GM04503 (cell line): ENCODE measurements at places on chromosomes 1 and 21.

DNA sequence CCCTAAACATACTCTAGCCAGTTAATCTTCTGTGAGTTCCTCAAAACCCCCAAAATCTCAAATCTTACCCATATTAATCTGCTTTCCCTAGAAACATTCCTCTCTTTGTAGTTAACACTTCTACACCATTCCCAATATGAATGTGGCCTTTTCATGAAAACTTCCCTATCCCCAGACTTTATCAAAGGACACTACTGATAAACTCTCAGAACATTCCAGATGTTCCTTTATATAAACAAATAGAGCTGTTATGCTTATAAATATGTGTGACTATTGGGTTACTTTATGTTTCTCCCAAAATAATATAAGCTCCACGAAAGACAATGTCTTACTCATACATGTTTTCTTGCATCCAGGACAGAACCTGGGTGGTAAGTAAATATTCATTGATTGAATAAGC is 205.4 kb upstream of the NFIA start:
- DNase-seq: no peak

GRCh38 chr1:196142111-196142640 is 466.1 kb downstream of the KCNT2 start:
- DNase-seq: no peak

DNA sequence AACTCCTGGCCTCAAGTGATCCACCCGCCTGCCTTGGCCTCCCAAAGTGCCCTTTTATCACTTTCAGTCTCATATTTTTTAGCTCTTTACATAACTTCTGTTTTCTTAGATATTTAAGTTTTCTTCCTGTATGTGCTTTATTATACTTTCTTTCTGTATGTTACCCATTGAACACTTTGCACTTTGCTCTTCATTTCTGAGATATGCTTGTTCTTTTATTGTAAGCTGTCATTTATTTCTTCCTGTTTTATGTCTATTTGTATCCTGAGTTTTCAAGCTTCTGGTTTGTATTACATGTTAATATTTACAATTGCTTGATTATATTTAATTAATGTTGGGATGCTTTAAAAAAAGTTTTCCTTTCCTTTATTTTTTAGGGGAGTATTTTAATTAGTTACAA is 35.7 kb downstream of the ZSCAN20 start:
- no peak for DNase-seq

- DNase-seq: no peak
Observed at GRCh38 chr1:38166461-38166860, 119.9 kb upstream of the POU3F1 start.

DNA sequence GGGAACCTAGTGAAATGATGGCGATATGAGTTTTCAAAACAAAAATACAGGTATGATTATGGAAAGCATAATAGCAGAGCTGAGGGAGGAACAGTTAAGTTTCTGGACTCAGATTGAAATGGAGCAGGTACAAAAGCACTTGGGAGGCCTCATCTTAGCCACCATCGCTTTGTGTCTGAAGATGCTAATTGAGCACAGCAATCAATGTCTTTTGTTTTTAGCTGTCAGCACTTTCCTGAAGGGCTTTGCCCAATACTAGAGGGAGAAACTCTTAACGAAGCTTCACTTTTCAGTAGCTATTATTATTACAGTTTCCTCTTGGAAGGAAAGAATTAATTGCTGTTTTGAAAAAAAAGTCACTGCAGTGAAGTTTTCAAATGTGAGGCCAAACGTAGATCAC is 348.7 kb downstream of the RWDD3 start:
- no peak for DNase-seq

GRCh38 chr1:49163031-49163430 is 386.3 kb upstream of the BEND5 start:
- peak; percentile 25 for DNase-seq
